ENCODE measurements at places on chromosomes 2 and 18.

- DNase-seq, result peak; percentile 90
Observed at GRCh38 chr2:235605312-235606003, 111.6 kb downstream of the AGAP1 start.

DNA sequence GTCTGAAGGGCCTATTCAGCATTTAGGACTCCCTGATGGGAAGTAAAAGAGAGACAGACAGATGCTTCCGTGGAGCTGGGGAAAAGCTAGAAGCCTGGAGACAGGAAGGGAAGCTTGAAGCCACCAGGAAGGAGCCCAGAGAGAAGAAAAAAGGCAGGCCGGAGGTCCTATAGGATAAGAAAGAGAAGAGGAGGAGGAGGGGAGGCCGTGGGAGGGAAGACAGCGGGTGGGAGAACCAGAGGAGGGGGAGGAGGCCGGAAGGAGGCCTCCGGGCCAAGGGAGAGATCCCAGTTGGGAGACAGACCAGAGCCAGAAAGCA, 107.1 kb upstream of the PKDCC start:
- peak; percentile 68 for DNase-seq

- DNase-seq, result no peak
Observed at GRCh38 chr2:240775905-240776304, 44.1 kb downstream of the KIF1A start.

DNA sequence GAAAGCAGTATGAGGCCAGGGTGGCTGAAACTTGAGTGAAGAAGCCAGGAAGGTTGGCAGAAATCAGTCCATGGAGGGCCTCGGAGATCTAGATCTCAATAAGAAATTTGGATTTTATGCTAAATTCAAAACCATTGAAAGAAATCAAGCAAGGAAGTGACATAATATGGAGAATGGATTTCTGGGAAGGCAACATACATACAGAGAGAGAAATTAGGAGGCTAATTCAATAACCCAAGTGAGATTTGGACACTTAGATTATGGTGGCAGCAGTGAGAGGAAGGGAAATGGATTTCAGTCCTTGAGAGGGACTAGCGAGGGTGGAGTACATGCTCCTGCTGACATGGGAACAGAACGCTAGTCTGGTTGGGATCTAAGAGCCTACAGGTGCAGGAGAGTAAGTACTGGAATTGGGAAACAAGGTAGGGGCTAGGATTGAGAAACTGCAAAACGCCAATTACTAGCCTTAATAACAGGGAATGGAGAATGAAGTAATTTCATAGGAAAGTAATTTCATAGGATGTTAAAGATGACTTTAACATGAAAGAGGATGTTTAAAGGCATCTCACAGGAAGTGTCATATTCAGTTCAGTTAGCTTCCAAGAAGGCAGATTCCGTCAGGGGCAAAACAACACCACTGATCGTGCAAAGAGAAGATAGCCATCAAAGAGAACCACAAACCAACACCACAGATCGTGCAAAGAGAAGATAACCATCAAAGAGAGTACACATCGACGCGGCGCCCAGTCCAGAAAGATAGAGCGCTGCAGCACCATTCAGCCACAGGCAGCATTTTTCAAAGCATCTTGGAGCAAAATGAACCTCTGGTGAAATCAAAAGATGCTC, 27.2 kb downstream of the CDKL4 start:
- no peak for DNase-seq

GRCh38 chr2:189569295-189569910, 11.2 kb downstream of the SLC40A1 start:
- no peak for DNase-seq

DNA sequence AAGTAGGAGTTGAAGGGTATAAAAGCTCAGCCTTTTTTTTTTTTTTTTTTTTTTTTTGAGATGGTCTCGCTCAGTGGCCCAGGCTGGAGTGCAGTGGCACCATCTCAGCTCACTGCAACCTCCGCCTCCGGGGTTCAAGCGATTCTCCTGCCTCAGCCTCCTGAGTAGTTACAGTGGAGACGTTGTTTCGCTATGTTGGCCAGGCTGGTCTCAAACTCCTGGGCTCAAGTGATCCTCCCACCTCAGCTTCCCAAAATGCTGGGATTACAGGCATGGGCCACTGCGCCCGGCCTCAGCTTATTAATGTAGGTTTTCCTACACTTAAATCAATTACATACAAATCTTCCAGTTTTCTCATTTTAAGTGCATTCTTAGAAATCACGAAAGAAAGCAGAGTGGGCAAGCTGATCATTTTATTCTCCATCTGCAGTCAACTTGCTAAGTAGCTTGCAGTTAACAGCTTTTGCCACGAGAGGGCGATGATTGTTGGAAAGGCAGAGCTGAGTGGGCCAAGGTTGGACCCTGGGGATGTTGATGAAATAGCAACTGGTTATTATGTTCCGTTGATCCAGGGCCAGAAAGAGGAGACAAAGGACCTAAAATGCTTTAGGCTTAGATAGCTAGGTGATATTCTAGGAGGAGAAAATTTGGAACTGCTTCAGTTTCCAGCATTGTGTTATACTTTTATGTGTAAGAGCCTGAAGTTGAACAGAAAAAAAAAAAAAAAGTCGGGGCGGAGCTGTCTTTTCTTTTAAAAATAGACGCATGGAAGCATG, 234.4 kb upstream of the EPAS1 start:
- DNase-seq, result peak; percentile 72

DNA sequence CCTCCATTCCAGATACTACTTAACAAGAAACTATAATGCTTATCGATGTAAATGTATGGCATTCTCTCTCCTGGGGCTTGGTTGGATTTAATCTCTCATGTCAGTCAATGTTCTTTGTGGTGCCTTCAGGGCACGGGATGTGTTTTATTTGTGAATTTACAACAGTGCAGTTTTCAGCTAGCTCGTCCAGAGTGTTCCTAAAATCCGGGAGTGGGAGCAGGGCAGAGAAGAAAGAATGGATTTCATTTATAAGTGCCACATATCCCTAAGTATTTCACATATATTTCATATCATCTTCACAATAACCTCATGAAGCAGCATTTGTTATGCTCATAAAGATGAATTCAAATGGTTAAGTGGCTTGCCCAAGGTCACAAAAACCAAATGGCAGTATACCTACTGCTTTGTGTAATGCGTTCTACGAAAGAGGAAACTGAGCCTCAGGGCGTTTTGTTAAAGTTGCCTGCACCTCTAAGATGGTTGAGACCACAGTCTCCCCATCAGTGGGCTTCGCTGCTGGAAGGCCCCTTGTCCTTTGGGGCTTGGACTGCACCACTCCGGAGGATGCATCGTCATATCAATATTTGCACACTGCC, 134.7 kb upstream of the MGAT5 start:
- no peak for DNase-seq

GRCh38 chr18:53527365-53527764, 697.1 kb downstream of the MBD2 start:
- no peak for DNase-seq

GRCh38 chr2:128370468-128371247, 52.0 kb upstream of the HS6ST1 start:
- peak; percentile 31 for DNase-seq

DNA sequence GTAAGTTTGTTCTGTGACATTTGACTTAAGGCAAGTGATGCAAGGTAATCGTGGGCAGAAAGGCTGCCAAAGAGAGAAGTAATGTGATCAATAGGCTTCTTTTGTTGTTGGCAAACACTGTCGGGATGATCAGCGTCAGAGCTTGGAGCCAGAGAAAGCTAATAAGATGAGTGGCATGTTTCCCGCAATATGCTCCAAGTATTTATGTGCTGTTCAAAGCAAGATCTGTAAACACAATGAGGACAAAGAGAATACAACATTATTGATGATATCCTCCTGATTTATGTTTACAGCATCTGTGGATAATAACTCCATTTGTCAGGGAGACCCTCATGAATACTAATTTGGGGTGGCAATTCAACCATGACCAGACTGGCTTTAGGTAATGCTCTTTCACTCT, 603.3 kb downstream of the TDRD15 start:
- no peak for DNase-seq

DNA sequence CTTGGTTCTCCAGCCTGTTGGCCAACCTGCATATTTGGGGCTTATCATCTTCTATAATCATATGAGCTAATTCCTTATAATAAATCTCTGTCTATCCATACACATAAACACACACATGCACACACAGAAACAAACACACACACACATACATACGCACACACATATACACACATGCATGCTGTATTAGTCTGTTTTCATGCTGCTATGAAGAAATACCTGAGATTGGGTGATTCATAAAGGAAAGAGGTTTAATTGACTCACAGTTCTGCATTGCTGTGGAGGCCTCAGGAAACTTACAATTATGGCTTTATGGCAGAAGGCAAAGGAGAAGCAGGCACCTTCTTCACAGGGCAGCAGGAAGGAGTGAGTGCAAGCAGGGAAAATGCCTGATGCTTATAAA, 707.4 kb upstream of the CDH2 start:
- DNase-seq, result no peak

- DNase-seq, result no peak
Observed at GRCh38 chr2:152354069-152354755, 19.2 kb downstream of the FMNL2 start.

DNA sequence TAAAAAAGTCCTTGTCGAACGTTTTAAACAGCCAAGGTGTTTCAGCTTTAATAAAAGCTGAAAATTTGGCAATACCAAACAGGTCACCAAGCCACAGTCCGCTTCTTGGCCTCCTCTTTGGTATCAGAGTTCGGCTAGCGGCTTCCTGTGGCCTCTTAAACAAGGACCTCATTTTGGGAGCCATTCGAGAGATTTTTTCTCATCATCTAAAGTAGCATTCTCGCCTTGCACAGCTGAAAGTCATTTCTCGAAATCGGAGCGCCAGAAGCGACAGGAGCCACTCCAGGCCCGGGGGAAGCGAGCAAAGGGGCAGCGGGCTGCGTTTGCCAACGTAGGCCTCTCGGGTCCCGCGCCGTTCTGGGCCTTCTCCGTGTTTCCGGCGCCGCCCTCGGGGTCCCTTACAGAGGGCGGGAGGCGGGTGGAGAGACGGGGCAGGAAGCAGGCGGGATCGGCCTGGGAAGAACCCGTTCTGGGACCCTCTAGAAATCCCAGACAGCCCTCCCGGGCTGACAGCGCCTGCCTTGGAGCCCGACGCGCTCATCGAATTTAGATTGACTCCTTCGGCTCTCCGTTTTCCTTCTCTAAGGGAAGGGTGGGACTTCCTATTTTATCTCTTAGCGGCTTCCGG, 522 bp upstream of the ZNF407 start:
- DNase-seq, result no peak

DNA sequence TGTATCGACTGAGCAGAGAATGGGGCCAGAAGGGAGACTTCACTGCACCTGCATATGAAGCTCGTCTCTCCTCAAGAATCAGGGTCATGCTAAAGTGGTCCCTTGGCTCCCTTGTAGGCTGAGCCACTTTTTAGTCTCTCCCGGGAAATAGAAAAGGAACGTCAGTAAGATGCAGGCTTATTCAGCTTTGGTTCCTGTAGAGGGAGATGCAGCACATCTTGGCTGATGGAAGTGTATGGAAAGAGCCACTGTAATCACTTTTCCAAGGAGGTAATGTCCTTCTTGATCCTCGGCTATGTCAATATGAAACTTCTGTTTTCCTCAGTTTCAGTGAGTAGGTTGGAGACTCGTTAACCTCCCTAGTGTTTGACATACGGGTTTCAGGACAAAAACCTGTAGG, 235.2 kb downstream of the GCA start:
- no peak for DNase-seq

DNA sequence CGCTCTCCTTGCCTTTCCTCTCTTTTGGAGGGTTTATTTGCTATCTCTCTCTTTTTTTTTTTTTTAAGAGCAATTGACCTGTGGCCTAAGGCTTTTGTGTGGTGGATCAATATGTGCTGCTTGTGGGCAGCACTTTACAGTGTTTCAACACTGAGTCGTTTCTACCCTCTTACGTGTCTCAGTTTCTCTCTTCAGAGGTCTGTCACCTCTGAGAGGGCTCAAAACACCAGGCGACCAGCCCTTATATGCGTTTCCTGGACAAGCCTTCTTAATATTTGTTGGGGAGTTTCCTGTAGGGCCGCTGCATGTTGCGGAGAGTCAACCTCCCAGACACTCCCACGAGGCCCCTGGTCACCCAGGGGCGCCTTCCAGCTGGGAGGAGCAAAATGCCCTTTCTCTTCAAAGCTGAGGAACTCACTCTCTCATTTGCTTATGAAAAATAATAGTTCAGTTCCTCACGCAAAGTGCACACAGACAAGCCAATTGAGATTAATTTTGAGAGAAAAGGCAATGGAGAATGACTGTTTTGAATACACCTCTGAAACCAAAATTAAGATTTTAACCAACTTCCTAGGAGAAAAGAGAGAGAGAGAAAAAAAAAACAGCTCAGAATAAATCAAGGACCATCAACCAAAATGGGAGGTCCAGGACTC, 96.3 kb upstream of the B3GNT2 start:
- DNase-seq, result no peak

DNA sequence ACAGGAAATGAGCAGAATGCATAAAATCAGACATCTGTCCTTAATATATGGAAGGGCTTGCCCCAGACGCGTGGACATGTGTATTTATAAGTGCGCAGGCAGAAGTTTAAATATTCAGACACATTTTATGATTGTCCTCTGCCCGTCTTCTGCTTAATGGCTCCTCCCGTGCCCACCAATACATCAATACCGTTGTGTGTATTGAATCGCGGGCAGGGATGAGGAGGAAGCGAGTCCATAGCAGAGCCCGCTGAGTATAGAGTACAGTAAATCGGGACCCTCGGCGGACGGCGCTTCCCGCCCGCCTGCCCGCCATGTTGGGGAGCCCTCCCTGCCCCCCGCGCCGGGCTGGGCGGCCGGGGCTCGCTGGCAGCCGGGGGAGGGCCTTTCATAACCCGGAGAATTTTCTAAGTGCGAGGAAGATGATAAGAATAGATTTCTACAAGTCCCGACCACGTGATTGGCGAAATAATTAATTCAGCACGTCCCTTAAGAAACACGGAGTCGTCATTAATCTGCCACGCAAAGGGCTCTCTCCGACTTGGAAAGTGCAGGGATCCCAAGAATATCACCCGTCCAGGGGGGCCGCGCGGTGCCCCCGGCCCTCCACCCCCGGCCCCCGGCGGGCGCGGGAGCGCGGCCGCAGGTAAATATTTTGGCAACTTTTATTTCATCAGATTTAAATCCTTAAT, at the start of gene HOXD3:
HOXD3 (plus strand) TSS at position 501 of the 692 bp plus-strand sequence. CDS start 11,808 bp downstream, outside the sequence.
- no peak for DNase-seq

DNA sequence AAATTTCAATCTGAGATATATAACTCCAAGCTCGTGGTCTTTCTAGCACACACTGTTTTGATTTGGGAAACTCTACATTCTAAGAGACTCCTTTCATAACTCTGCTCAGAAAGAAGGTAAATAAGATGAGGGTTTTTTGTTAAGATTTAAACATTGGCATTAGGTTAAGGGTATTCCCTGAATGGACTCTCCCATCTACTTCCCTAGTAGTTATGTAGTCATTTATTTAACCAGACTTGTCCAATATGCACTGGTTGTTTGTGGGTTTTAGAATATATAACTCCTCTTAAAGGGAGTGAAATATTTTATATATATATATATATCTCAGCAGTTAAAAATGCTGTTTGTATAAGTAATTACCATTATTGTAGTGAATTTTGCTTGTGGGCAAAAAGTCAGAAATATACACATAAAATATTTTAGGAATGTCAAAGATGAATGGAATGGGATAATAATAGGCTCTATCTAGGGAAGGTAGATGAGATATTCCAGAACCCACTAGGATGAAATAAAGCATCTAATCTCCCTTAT, 61.5 kb upstream of the WDR75 start:
- no peak for DNase-seq
